GM12865 (cell line): ENCODE measurements at places on chromosomes 3 and 15.

- no peak for DNase-seq
Measured at GRCh38 chr15:48025118-48025517, 95.7 kb upstream of the SLC24A5 start.

GRCh38 chr15:74213858-74214284 is 11.3 kb upstream of the STRA6 start:
- DNase-seq, result no peak

DNA sequence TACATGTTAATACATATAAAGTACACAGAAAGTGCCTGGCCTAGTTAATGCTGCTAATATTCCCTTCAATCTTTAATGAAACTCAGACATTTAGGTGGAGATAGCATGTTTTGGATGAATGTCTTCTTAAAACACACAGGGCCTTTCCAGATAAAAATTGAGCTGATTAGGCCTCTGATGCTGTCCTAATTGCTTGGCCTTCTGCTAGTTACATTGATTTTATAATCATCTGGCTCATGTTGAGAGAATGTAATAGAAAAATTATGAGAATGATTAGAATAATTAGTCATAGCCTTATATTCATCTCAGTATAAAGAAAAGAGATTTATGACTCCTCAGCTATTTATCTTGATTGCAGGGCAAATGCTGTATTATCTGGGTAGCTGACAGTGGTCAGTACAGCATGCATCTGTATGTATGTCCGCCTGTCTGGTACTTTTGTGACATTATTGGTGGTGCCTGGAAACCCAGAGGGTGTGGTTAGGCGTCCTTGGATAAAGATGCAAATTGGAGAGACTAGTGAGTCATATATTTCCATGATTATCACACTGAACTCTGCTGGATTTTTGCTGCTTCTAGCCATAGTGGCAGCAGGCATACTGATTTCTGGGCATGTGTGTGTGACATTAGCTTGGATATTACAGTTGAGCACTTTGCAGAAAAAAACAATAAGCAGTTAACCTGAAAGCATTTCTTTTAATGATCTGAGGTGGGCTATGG is 120.8 kb downstream of the FEZF2 start:
- no peak for DNase-seq

DNA sequence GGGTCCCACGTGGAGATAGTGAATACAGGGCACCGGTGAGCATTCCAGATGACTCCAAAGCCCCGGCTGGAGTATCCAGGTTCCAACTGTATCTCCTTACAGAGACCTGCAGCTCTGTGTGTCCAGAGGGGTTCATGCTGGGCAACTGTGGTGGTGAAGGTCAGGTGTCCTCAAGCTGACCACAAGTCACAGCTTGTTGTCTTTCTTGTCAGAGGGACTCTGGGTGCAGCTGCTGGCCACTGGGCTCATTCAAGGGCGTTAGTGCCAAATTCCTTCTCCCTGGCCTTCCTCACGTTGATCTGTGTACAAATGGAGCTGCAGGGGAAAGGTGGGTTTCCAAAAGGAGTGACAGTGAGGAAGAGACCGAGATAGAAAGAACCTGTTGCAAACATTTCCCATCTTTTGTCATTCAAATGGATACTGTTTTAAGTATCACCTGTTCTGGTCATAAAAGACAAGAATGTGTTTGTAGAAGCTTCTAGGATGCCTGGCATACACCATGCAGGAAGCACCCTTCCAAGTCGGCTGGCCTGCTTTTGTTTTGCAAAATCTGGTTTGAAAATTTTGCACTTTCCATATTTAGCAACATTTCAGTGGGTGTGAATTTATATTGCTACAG is 52.5 kb downstream of the CEMIP start:
- no peak for DNase-seq

- DNase-seq, result no peak
Measured at GRCh38 chr15:34233614-34234013, 8.8 kb downstream of the EMC4 start.

- DNase-seq, result no peak
Measured at GRCh38 chr3:172680684-172681083, 30.2 kb downstream of the NCEH1 start.

DNA sequence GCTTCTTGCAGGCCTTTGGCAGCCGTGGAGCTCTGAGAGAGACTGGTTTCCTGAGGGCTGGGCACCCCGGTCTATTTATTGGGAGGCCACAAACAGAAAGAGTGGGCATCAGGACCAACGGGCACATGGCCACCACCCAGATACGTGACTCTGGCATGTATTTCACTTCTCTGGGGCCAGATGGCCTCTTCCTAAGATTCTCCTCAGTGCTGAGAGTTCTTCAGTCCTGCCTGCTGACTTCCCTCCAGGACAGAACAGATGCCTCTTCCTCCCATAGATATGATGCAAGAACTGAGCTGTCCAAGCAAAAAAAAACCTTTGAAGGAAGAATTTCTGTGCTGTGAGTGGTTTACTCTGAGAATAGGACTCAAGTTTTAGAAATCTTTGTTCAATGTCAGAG is 107.7 kb downstream of the IGF2BP2 start:
- no peak for DNase-seq

DNA sequence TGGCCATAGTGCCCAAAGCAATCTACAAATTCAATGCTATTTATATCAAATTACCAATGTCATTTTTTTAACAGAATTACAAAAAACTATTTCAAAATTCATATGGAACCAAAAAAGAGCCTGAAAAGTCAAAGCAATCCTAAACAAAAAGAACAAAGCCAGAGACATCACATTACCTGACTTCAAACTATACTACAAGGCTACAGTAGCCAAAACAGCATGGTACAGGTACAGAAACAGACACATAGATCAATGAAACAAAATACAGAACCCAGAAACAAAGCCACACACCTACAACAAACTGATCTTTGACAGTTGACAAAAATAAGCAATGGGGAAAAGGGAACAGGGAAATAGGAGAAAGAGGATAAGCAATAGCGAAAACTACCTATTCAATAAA is 26.6 kb upstream of the THSD4 start:
- no peak for DNase-seq

DNA sequence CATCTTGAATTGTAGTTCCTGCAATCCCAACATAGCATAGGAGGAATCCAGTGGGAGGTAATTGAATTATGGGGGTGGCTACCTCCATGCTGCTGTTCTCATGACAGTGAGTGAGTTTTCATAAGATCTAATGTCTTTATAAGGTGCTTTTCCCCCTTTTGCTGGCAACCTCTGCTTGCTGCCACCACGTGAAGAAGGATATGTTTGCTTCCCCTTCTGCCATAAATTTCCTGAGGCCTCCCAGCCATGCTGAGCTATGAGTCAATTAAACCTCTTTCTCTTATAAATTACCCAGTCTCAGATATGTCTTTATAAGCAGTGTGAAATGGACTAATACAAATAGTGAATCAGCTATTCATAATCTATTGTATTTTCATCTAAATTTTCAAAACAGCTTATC is 537.3 kb downstream of the EPHA3 start:
- no peak for DNase-seq

- DNase-seq, result no peak
Measured at GRCh38 chr3:162165346-162165745, 668.7 kb downstream of the OTOL1 start.

DNA sequence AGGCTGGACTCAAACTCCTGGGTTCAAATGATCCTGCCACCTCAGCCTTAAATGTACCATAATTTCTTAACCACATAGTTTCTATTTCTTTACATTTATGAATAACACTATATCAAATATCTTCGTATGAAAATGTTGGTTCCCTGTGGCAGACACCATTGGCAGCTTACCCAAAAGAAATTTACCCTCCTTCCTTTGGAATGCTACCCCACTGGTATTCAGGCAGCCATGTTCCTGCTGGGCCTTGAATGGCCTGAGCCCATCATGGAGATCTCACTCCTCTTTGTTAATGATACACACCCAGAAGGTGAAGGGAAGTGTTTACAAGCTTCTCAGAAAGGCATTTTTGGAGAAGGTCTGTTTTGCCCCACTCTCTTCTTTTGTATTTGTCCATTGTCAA is 94.3 kb upstream of the RNF7 start:
- DNase-seq, result no peak

DNA sequence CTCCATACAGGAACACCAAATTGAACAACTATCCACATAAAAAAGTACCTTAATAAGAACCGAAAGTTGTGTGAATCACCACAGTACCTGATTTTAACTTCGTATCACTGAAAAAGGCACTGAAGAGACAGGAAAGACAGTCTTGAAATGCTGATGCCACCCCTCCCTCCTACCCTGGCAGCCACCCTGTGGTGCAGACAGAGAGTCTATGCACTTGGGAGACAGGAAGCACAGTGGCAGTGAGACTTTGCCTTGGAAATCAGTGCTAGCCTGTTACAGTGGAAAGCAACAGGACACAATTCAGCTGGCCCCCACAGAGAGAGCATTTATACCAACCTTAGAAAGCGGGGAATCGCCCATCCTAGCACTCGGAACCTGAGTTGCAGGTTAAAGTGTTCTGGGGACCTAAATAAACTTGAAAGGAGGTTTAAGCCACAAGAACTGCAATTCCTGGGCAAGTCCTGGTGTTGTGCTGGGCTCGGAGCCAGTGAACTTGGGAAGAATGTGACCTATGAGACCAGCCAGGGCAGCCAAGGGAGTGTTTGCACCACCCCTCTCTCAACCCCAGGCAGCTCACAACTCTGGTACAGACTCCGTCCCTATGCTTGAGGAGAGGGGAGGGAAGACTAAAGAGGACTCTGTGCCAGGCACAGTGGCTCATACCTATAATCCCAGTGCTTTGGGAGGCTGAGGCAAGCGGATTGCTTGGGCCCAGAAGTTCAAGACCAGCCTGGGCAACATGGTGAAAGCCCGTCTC is 240.1 kb downstream of the ISL2 start:
- DNase-seq, result peak; percentile 31

GRCh38 chr3:105495021-105495420 is 128.3 kb downstream of the ALCAM start:
- no peak for DNase-seq

GRCh38 chr3:64167351-64167750 is 57.9 kb downstream of the PRICKLE2 start:
- no peak for DNase-seq

GRCh38 chr3:78613421-78613879 is 1154.3 kb downstream of the ROBO1 start:
- DNase-seq, result no peak

DNA sequence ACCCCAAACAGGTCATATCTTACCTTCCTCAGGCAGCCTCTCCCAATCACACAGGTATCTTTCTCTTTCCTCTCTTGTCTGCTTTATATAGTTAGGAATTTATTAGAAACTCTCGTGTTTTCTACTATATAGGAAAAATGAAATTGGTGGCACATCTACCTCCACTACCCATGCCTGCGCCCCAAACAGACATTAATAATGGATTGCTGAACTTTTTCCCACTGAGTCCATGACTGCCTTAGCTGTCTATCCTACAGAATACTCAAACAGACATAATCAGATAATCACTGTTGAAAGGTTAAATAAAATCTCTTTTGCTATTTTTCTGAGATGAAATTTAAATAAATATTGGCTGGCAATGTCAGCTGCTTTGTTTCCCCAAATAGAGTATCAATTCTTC is 55.8 kb upstream of the SLC6A11 start:
- no peak for DNase-seq

DNA sequence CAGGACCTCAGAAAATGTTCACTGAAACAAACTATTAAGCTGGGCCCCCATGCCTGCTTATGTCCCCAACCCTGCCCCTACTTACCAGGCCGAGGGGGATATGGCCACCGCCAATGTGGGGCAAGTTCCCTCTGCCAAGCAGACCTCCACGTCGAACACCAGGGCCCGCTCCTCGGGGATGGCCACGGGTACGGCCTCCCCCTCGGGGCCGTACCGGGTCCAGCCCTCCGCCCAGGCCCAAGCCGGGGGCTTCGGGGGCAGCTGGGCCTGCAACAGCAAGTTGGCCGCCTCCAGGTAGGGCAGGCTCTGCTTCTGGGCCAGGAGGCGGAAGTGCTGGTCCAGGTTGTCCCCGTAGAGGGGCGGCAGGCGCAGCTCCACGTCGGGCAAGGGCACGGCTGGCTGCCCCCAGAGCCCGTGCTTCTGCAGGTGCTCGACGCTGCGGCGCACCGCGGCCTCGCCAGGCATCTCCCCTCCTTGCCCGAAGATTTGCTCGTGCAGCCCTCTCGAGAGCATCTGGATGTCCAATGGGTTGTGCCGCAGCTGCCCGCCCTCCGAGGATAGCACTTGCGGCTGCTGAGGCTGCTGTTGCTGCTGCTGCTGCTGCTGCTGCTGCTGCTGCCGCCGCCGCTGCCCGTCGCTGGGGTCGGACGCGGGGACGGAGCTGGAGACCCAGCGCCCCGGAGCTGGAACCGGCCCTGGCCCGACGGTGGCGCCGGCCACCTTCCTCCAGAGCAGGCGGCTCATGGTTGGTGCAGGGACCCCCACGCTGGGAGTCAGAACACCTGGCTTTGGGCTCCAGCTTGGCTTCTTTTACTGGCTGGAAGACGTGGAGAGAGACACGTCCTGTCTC is 1.4 kb downstream of the POLG start:
- DNase-seq, result peak; percentile 22

DNA sequence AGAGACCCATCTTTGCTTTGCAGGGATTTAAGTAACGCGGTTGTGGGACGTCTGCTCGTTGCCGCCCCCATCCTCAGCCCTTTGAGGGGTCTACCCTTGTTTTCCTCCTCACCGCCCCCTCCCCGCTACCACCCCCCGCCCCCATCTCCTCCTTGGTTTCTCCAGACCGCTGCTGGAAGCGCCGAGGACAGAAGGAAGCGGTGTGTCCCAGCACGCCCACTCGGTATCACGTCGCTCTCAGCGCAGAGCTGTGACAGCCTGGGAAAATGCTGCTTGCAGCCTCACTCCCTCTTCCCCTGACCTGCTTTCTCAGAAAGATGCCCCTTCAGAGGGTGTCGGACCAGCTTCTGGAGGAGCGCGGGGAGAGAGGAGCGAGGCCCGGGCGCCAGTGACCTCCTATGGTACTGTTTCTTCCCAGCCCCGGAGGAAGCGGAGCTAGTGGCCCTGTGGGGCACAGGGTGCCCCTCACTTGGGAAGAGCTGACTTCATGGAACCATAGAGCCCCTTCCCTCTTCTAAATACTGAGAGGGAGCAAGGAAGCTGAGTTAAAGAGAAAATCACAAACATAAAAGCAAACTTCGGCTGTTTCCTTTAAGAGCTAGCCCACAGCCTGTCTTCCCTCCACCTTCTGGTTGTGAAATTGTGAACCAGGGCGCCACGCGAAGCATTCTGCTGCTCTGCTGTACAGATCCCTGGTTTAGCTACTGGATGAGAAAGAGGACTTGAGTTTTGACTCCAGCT is 698 bp downstream of the IL1RAP start:
- peak; percentile 27 for DNase-seq
